ENCODE measurements at places on chromosomes 16 and 17. TPM values are rescaled to one million over a fixed set of nuclear protein-coding genes. Genes with fewer than 3 reads are reported as not detected.

The ASPSCR1 gene
- 21.0 TPM for total RNA-seq

The CDH3 gene
- 52.4 TPM for total RNA-seq

GRCh38 chr17:49494399-49494985 lies 601 bp upstream of the NGFR start:
- peak overlapping the region; percentile 35 for H3K4me3 ChIP-seq
- no peaks in the 10 kb centered on the region for H3K36me3 ChIP-seq
- H3K27ac ChIP-seq, result no peak overlapping the region
- peaks cover 20% of the 10 kb centered on the region for H3K4me1 ChIP-seq
- peaks cover 10% of the 10 kb centered on the region for H3K27me3 ChIP-seq
- DNase-seq, result no peak

The TMC8 gene
- total RNA-seq, result 1.3 TPM

DNA sequence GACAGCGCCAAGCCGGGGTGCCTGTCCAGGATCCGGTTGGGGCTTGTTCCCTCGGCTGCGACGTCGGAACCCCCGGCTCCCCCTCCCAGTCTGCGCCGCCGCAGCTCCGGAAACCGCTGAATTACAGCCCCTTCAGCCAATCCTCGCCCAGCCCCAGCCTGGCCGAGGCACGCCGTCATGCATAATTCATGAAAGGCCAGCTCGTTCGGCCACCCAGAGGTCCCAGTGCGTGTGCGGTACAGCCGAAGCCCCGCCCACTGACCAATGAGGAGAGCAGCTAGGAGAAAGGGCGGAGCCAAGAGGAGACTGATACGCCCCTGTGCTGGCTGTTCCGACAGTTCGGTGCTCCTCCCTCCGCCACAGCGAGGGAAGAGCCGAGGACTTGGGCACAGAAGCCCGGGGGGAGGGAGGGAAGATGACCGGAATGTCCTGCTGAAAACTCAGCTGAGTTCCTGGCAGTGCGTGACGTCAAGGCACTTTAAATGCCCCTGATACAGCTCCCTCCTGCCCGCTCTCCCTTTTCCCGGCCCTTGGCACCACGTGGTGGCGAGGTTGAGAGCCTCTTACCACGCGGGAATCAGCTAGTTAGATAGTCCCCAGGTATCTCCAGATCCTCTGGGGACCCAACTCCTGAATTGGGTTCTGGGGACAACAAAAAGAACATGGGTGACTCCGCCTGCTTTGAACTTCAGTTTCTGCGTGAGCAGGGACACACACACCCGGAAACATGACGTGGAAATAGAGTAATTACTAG lies at the start of gene STAT3:
TSS of gene STAT3 (minus strand) at position 62 of the 754 bp plus-strand sequence. CDS start 39,926 bp downstream, outside the sequence.
- no peaks in the 10 kb centered on the region for H3K27me3 ChIP-seq
- peak within 1 kb of the TSS; percentile 100 for H3K4me3 ChIP-seq
- peaks cover 1% of the 10 kb centered on the region for H3K4me1 ChIP-seq
- no peaks in the 10 kb centered on the region for H3K36me3 ChIP-seq

The CRLF3 gene
- 7.0 TPM for total RNA-seq

The RAB34 gene
- total RNA-seq, result 197 TPM

Data from ovary (tissue), 10 donors.